ENCODE measurements at places on chromosomes 5 and 9. TPM values are rescaled to one million over a fixed set of nuclear protein-coding genes. Genes with fewer than 3 reads are reported as not detected.

GRCh38 chr9:34413231-34413852, 36.6 kb upstream of the MYORG start:
- no peaks in the 10 kb centered on the region for H3K4me1 ChIP-seq
- no peak overlapping the region for H3K27ac ChIP-seq
- H3K4me3 ChIP-seq, result no peak overlapping the region

- DNase-seq, result no peak
- H3K36me3 ChIP-seq, result peaks cover 5% of the 10 kb centered on the region
- no peak overlapping the region for H3K4me3 ChIP-seq
- no peaks in the 10 kb centered on the region for H3K4me1 ChIP-seq
- no peak overlapping the region for H3K27ac ChIP-seq
- H3K27me3 ChIP-seq, result no peaks in the 10 kb centered on the region
These were observed 7.6 kb downstream of the CRAT start for GRCh38 chr9:129102791-129103594.

DNA sequence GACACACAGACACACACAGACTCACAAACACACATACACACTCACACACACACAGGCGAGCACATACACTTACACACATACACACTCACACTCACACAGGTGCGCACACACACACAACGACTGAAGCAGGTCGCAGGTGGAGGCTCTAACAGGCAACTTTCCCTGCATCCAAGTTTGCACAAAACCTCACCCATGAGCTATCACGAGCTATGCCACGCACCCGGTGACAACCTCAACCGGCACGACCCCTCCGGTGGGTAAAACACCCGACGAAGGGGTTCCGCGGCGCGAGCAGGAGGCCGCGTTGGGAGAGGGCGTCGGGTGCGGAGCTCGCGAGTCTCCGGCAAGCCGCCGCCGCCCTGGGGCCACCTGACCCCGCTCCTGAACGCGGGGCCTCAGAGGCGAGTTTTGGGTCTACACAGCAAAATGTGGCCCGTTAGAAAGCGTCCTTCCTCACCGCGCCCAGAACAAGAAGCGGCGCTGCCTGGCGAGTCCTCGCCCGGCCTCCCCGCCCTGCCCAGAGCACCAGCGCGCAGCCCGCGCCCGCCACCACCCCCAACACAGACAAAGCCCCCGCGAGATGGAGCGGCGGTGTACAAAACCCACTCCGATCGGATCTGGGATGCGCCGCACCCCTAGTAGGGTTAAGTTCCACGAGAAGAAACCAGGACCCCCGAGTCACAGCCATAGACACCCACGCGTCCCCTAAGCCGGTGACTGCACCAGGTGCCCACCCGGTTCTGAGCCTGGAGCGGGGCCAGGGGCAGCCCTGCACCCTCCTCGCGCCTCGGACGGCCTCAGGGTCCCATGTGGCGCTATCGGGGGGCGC, 665 bp downstream of the SLC6A3 start:
- no peaks in the 10 kb centered on the region for H3K36me3 ChIP-seq
- peaks cover 50% of the 10 kb centered on the region for H3K27me3 ChIP-seq
- H3K27ac ChIP-seq, result no peak overlapping the region
- no peak for DNase-seq

GRCh38 chr5:40676613-40677343, 2.9 kb upstream of the PTGER4 start:
- DNase-seq, result no peak
- no peak overlapping the region for H3K4me3 ChIP-seq
- H3K27ac ChIP-seq, result peak overlapping the region; percentile 7
- peaks cover 6% of the 10 kb centered on the region for H3K4me1 ChIP-seq

DNA sequence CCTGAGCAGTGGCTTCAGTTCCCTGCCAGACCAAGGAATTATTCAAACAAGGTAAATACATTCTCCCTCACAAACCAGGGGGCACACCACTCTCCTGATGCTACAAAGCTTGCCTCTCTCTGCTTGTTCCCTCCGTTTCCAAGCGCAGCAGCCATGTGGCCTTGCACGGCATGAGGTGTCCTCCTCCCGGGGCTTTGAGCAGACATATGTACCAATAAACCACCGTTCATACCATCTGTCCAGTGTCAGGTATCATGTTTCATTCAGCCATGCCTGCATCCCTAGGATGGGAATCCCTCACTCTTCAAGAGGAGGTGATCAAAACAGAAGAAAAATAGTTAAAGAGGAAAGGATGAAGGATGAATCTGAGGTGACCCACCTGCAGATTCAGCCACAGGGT, 282.7 kb downstream of the ENC1 start:
- H3K36me3 ChIP-seq, result no peaks in the 10 kb centered on the region
- no peaks in the 10 kb centered on the region for H3K4me1 ChIP-seq
- H3K27me3 ChIP-seq, result no peaks in the 10 kb centered on the region

DNA sequence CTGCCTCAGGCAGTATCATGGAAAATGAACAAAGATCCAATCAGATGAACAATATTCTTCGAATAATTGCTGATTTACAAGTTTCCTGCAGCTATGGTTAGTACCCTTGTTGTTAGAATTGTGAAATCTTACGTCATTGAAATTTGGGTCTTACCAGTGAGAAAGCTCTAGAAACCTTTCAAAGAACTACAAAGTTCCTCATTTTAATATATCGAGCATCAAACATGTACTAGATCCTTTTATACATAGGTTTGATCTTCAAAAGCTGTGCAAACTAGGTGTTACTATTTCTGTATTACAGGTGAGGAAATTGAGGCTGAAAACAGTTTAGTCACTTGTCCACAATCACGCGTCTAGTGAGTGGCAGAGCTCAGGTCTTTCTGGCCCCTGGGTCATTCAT, 43.7 kb upstream of the ANGPTL2 start:
- no peaks in the 10 kb centered on the region for H3K36me3 ChIP-seq
- H3K4me1 ChIP-seq, result no peaks in the 10 kb centered on the region
- DNase-seq, result no peak
- no peak overlapping the region for H3K27ac ChIP-seq

GRCh38 chr5:81632679-81633078, 118.2 kb downstream of the SSBP2 start:
- H3K4me3 ChIP-seq, result no peak overlapping the region
- H3K4me1 ChIP-seq, result no peaks in the 10 kb centered on the region
- no peak overlapping the region for H3K27ac ChIP-seq
- H3K36me3 ChIP-seq, result no peaks in the 10 kb centered on the region
- no peaks in the 10 kb centered on the region for H3K27me3 ChIP-seq
- DNase-seq, result no peak

- no peak overlapping the region for H3K4me3 ChIP-seq
- no peak overlapping the region for H3K27ac ChIP-seq
- H3K36me3 ChIP-seq, result no peaks in the 10 kb centered on the region
- H3K4me1 ChIP-seq, result no peaks in the 10 kb centered on the region
These were observed 59.6 kb downstream of the GCNT4 start for GRCh38 chr5:74992791-74993190.

GRCh38 chr5:141815796-141816180, 62.4 kb downstream of the PCDH1 start:
- H3K4me3 ChIP-seq, result no peak overlapping the region
- no peak for DNase-seq
- no peaks in the 10 kb centered on the region for H3K4me1 ChIP-seq
- no peaks in the 10 kb centered on the region for H3K27me3 ChIP-seq
- no peaks in the 10 kb centered on the region for H3K36me3 ChIP-seq

The MUSK gene
- 0.64 TPM for total RNA-seq
